CD4-positive, alpha-beta T cell treated with Interleukin-2 at 100 ng/mL for 4 hours (primary cell): ENCODE measurements at places on chromosomes 5 and 9.

DNA sequence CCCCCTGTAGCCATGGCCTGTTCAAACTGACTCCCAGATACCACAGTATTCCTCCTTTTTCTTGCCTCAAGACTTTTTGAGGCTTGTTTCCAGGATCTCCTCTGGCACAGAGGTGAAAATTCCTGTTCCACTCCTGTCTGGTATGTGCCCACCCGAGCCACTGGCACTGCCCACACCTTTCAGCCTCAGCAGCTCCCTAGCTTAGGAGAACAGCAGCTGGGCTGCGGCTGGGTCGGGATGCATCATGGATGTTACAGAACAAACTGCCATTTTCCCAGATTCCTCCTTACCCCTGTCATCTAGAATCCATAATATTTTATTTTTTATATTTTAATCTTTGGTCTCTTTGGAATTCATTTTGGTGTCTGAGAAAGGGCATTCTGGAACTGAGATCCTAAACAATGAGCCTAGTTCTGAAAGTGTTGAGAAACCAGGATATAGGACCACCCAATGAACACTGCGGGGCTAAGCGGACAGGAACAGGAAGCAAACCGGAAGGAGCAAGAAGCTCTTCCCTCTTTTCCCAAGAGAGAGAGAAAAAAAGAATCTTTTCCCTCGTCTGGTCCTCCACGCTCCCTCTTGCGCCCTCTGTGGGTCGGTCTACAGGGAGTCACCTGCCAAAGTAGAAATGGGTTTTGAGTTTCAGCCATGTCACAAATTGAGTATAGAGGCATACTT lies 12.5 kb downstream of the OR2S2 start:
- DNase-seq: peak; percentile 60

DNA sequence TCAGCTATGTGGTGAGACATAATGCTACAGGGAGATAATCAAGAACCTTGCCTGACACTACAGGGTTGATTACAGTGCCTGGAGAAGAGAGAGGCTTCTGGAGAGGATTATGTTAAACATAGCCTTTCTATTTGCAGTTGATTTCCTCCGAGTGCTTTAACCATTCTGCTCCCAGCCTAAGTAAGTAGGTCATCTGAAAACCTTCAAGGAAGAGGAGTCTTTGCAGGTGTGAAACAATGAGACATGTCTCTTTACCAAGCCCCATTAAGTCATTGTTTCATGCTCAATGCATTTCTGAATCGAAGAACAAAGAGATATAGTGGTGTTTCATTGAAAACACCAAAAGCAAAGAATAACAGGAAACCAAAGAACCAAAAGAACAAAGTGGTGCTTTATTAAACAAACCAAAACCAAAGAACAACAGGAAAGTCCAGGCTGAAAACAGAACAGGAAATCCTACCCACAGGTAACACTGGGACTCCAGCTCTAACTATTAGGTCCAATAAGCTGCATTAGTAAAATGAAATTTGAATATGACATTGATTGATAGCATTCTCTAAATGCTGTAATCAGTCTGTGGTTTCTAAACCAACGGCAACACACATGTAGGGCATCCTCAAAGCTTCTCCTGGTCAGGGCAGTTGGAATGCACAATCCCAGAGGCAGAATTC lies 113.3 kb upstream of the SPATA31D4 start:
- no peak for DNase-seq

- DNase-seq: no peak
Measured at GRCh38 chr5:143271431-143271830, 132.1 kb downstream of the NR3C1 start.

DNA sequence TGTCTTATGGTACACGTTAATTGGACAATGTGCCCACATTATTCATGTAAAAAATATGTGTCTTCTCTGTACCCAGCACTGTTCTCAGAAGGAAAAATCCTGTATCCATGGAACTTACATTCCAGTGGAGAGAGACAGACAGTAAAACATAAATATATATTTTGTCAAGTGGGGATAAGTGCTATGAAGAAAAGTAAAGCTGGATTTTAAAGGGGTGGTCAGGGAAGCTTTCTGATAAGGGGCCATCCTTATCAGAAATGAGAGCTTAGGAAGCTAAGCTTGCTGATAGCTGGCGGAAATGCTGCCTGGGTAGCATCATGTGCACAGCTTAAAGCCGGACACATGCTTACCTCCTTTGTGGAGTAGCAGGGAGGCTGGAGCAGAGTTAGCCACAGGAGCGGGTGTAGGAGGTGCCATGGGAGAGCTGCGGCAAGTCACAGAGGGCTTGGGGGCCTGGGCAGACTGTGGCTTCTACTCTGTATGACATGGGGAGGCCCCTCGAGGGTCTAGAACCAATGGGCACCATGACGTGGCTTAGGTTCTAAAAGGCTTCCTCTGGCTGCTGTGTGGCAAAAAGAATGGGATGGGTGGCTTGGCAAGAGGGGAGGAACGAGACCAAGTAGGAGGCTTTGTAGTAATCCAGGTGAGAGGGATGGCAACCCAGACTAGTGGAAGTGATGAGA lies 141.7 kb downstream of the FGF1 start:
- no peak for DNase-seq

GRCh38 chr9:16612627-16613026 lies 257.8 kb downstream of the BNC2 start:
- DNase-seq: no peak

- DNase-seq: no peak
Measured at GRCh38 chr9:90974016-90974415, 172.4 kb downstream of the SYK start.

DNA sequence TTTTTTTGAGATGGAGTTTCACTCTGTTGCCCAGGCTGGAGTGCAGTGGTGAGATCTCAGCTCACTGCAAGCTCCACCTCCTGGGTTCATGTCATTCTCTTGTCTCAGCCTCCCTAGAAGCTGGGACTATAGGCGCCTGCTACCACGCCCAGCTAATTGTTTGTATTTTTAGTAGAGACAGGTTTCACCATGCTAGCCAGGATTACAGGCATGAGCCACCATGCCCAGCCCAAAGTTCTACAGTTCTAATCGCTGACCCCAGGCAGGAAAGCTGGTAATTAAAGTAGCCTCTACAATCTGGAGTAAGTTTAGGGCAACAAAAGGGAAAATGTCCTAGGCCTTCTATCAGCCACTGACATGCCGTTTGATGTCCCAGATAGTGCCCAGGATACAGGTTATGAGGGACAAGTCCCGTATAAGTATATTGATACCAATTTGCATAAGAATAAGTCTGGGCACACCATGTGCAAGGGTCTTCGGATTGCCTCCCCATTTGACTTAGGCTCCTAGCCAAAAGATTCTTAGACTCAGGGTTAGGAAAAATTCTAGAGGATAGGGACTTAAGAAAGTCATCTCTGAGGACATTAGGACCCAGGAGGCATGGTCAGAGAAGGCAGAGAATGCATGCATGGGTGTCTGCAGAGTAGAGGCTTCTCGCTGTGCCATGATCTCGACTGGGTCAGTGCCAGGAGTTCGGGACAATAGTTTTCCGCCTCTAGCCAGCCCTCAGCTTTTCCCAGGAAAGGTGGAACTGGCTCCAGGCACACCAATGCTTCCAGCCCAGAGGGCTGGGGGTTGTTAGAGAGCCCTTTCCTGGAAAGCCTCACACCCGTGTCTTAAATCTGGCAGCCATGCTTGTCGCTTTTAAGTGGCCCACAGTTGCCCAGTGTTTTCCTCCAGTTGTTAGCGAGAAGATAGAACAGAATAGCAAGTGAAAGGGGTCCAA lies 1111.1 kb downstream of the TAF11L14 start:
- DNase-seq: peak; percentile 62

DNA sequence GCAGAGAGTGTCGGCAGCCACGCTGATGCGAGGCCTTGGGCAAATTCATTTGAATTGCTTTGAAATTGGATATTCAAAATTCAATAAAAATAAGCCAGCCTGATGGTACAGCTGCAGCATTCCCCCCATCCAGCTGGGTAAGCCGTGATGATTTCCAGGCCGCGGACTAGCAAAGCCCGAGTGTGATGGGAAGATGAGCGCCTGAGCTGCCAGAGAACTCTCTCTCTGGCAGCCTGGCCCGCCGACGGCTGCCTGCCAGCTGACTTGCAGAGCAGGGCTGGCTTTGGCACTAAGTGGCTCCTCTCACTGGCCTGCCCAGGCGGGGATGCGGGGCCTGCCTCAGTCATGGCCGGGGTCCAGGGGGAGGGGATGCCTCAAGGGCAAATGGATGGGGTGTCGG lies 268.3 kb upstream of the WWC1 start:
- no peak for DNase-seq

DNA sequence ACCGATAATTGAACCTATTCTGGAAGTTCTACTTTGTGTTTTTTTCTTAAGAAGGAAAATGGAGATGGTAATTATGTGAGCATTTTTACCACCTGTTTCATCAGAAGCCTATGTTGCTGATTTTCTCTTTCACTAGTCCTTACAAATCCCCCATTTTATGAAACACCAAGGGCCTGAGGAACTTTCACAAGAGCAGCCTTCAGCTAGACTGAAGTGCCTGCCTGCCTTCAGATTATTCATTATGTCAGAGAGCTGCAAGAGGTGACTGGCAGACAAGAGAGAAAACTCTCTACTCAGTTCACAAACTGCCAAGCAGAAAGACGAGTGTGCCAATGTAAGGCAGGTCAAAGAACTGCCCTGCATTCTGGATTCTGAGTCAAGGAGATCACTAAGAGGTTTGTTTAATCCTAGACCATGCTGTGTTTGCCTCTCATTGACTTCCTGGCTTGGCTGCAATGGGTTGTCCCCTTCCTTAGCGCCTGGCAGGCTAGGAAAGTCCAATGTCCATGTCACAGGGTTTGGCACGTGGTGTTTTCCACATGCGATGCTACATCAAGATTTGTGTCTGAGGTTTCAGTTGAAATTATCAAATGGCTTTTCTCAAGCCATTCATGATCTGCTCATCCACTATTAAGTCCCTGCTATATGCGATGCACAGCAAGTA lies 143.3 kb downstream of the CDC42SE2 start:
- no peak for DNase-seq

DNA sequence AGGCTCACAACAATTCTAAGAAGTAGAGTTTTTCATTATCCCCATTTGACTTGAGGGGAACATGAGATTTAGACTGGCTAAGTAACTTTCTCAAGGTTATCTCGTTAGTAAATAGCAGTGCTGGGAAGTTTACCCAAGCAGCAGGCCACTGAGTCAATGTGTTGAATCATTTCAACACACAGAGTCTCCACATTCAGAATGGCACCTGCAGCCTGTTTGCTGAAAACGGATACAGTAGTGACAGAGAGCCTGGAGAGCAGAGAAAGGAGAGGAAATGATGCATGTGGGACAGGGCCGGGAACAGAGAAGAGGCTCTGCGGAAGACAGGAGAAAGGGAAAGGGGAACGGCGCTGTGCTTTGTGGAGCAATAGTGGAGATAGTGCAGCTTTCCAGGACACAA lies 33.5 kb upstream of the ZSWIM6 start:
- no peak for DNase-seq

GRCh38 chr5:157820593-157821252 lies 38.2 kb downstream of the CLINT1 start:
- peak; percentile 37 for DNase-seq

DNA sequence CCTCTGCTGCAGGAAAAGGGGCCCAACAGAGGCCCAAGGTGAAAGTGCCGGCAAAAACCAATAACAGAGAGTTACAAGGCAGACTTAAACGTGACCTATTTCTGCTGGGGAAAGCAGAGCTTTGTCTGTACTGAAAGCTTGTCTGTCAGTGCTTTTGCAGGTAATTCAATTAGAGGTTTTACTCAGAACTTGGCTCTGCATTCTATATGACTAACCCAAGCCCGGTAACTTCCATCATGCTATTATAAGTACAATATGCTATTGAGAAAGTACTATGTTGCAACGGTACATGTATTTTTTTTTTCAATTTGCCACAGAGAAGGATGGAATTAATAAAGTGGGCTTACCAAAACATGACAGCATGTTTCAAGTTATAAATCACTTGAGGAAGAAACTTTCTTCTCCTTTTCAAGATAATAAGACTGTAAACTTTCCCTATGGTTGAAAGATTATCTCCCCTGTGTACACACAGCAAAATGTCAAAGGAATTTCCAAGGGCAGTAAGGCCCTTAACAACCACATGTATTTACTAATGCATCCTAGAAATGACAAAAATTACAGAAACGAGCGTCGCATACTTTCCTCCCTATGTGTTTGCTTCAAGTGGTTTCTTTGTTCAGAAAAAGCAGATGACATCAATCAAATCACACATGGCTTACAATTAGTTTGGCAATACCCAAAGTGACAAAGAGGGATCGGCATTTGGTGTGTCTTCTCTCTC lies 282.4 kb downstream of the EFNA5 start:
- DNase-seq: peak; percentile 46

GRCh38 chr5:157835041-157835440 lies 23.9 kb downstream of the CLINT1 start:
- DNase-seq: no peak

DNA sequence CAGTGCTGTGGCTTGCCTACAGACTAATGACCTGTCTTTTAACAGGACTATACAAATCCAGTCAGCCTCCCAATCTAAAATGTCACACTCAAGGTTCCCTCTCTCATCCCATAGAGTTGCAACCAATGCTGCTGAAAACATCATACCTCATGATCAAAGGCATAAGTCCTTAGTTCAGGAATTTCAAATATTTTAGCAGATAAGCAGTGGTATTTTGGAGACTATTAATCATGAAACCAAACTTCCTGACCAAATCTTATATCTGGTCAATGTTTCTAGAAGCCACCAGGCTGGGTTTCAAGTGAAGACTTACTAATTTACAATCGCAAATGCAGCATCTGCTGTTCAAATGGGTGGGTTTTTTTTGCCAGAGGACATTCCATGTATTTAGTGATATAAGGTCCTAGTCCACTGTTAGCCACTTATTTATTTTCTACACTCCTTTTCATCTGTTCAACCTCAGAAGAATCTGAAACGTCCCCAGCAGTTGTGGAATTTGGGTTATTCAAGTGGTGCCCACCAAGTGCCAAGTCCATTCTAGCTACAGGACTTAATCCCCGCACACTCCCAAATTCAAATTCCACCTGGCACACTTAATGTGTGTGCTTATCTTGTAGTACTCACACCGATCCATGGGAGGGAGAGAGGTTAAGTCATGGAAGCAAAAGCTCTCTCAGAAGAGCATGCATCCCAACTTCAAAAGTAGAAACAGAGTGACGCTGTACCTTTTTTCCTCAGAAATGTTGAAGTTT lies 5.8 kb downstream of the TAS2R1 start:
- DNase-seq: no peak

- DNase-seq: no peak
Measured at GRCh38 chr9:4061717-4062116, 238.2 kb downstream of the GLIS3 start.
